ENCODE measurements at places on chromosomes 5 and 9. TPM values are rescaled to one million over a fixed set of nuclear protein-coding genes. Genes with fewer than 3 reads are reported as not detected.
A peak's percentile ranks its signal among the peaks of the same experiment; 100 is the strongest.

- no peaks in the 10 kb centered on the region for H3K36me3 ChIP-seq
- no peak for DNase-seq
- H3K27me3 ChIP-seq = no peaks in the 10 kb centered on the region
- no peaks in the 10 kb centered on the region for H3K4me1 ChIP-seq
- H3K4me3 ChIP-seq = no peak overlapping the region
Observed at GRCh38 chr9:137375321-137376058, 47.5 kb downstream of the EXD3 start.

DNA sequence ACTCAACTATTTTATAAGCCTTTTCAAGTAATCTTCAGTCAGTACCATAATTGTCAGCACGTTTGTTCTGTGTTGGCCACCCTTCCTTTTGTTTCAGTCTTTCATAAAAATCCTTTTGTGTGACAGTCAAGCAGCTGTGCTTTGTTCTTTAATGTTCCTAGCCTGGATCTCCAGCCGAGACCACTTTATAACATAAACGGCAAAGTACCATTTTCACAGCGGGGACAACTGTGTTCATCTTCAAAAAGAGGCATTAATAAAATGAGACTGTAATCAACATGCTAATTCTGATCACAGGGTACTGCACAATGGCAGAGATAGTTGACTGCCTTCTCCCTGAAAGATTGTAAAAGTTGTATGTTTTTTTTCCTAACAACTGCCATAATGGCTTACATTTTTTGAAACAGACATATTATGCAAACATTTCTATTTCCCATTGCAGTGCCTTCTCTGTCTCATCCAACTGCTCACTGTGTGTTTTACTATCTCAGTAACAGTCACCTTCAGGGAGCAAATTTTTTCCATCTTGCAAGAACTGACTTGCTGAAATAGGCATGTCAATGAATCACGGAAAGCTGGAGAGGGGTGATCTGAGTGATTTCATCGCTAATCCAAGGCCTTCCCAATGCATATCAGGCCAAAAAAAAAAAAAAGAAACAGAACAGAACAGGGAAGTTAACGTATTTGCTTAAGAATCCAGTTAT is 828.5 kb upstream of the DMAC1 start:
- H3K4me1 ChIP-seq = no peaks in the 10 kb centered on the region
- H3K36me3 ChIP-seq = no peaks in the 10 kb centered on the region
- H3K4me3 ChIP-seq = no peak overlapping the region
- no peak overlapping the region for H3K27ac ChIP-seq

DNA sequence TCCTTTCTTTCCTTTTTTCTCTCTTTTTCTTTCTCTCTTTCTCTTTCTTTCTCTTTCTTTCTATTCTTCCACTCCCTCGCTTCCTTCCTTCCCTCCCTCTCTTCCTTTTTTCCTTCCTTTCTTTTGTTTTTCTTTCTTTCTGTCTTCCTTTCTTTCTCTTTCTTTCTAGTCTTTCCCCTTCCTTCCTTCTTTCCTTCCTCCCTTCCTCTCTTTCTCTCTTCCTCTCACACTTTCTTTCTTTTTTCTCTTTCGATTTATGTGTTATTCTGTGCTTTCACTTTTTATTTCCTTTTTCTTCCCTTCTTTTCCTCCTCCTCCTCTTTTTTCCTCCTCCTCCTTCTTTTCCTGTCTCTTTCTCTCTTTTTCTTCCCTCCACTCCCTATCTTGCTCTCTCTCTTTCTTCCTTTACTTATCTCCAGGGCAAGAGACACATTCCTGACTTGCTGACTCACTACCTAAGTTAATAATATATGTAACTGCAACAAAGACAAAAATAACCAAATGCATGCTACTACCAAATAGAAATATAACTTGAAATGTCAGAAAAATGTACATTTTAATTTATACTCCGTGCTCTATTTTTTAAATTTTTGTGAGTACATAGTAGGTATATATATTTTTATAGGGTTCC is 445.5 kb downstream of the GABRG2 start:
- H3K36me3 ChIP-seq = no peaks in the 10 kb centered on the region
- H3K4me1 ChIP-seq = no peaks in the 10 kb centered on the region
- DNase-seq = no peak
- H3K27me3 ChIP-seq = no peaks in the 10 kb centered on the region

- DNase-seq = no peak
- H3K4me1 ChIP-seq = no peaks in the 10 kb centered on the region
- no peak overlapping the region for H3K27ac ChIP-seq
- H3K4me3 ChIP-seq = no peak overlapping the region
- H3K27me3 ChIP-seq = peaks cover 2% of the 10 kb centered on the region
Observed at GRCh38 chr5:122067390-122067789, 10.7 kb downstream of the LOX start.

DNA sequence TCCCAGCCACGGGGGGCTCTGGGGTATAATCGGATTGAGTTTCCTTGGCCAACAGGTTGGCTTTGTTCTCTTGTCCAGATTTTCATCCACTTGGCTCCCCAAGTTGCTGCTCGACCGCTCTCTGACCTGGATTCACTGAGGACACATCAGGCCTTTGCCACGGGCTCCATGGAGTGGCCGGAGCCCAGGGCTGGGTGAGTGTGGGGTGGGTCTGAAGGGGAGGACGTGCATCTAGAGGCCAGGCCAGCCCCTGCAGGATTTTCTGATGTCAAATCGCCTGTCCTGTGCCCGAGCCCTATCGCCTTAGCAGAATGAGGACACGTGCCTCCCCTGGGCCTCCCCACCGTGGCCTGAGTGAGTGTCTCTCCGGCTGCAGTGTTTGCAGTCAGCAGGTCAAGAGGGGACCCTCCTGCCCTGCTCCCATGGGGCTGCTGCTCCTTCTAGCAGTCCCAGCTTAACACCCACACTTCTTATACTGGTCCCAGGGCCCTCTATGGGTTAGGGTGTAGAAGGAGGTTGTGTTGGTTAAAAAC is 89.1 kb upstream of the BOD1 start:
- H3K4me1 ChIP-seq = no peaks in the 10 kb centered on the region
- H3K36me3 ChIP-seq = no peaks in the 10 kb centered on the region

- no peaks in the 10 kb centered on the region for H3K27me3 ChIP-seq
- peak overlapping the region; percentile 3 for H3K27ac ChIP-seq
- peaks cover 28% of the 10 kb centered on the region for H3K4me1 ChIP-seq
- peaks cover 8% of the 10 kb centered on the region for H3K36me3 ChIP-seq
Observed at GRCh38 chr5:16577677-16578076, 39.1 kb downstream of the RETREG1 start.

CER1 gene
- not detected for total RNA-seq

DNA sequence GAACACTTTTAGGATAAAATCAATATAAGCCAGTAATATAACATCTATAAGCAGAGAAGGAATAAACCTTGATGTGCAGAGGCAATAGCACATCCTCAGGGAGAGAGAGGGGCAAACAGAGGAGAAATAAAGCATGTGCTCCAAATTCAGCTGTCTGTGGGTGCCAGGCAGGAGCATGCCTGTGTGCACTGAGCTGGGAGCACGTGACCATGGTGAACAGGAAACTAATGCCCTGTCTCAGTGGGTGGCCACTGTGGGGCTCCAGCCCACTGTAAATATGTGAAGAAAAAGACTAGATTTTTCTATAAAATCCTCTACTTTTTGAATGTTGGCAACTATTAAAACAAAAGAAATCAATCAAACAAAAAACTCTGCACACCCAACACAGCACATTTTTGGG is 55.3 kb downstream of the FYB1 start:
- DNase-seq = peak; percentile 63
- no peaks in the 10 kb centered on the region for H3K27me3 ChIP-seq
- peak overlapping the region; percentile 74 for H3K4me3 ChIP-seq

PLPPR1 gene
- not detected for total RNA-seq

DNA sequence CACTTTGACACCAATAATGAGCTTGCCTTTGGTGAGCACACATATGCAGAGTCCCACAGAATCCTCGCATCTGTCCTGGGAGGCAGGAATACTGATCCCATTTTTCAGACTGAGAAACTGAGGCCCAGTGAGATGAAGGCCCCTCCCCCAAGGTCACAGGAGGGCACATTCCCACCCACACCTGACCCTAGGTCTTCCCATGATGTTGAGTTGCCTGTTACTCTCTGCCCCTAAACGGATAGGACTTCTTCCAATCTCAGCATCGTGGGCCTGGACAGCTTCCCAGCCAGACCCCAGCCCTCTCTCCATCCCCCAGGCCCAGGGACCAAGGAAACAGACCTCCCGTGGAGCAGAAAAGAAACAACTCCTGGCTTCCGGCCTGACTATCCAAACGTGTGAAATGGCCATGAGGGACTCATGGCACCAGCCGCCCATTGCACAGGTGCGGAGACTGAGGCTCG is 877 bp downstream of the SH3GLB2 start:
- H3K27ac ChIP-seq = no peak overlapping the region
- no peaks in the 10 kb centered on the region for H3K27me3 ChIP-seq
- peaks cover 16% of the 10 kb centered on the region for H3K4me1 ChIP-seq
- no peak for DNase-seq
- peak overlapping the region; percentile 84 for H3K4me3 ChIP-seq

DNA sequence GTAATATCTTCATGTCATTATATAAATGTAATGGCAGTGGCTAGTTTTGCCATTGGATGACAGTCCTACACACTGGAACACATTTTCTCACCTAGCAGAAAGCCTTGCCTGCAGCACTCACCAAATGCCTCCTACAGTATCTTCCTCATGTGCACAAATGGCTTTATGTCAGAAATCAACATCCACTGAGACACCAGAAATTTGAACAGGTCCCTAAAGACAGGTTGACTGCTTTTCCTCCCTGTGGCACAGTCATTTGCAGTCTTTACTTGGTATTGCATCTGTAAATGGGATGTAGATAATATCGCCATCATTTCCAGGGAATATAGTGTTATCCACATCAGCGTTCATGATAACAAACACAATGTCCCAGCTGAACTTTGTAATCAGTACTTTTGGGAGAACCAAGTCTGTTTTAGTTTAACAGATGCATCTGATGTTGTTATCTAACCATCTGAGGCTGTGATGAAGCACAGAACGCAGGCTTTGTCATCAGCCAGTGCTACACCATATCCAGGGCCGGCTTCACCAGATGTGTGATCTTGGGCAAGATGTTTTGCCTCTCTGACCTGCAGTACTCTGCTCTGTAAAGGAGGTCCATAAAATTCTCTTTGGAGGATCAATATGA is 83.9 kb upstream of the TAS2R1 start:
- H3K27ac ChIP-seq = no peak overlapping the region
- H3K27me3 ChIP-seq = peaks cover 7% of the 10 kb centered on the region
- DNase-seq = no peak
- H3K36me3 ChIP-seq = no peaks in the 10 kb centered on the region
- no peaks in the 10 kb centered on the region for H3K4me1 ChIP-seq

DNA sequence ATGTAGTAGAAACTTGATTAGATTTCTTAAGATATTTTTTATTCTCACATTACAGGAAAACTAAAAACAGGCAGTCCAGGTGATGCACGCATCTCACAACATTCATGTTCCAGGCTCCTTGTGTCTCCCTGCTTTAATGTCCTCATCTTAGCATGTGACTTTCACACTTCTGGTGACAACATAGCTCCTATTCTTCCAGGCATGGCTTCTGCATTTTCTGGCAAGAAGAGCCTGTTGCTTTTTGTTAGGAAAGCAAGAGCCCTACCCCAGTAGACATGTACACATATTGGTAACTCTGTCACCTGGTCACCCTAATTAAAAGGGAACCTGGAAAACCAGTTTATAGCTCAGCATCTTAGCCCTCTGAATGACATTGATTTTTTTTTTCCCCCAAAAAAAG is 92.5 kb downstream of the PPIC start:
- H3K4me1 ChIP-seq = peaks cover 4% of the 10 kb centered on the region
- no peak for DNase-seq
- no peak overlapping the region for H3K27ac ChIP-seq
- no peak overlapping the region for H3K4me3 ChIP-seq
- H3K27me3 ChIP-seq = peaks cover 4% of the 10 kb centered on the region

- no peaks in the 10 kb centered on the region for H3K4me1 ChIP-seq
- H3K27ac ChIP-seq = no peak overlapping the region
- peaks cover 5% of the 10 kb centered on the region for H3K27me3 ChIP-seq
- DNase-seq = no peak
- H3K36me3 ChIP-seq = no peaks in the 10 kb centered on the region
Observed at GRCh38 chr5:133410335-133410828, 202.0 kb downstream of the FSTL4 start.

DNA sequence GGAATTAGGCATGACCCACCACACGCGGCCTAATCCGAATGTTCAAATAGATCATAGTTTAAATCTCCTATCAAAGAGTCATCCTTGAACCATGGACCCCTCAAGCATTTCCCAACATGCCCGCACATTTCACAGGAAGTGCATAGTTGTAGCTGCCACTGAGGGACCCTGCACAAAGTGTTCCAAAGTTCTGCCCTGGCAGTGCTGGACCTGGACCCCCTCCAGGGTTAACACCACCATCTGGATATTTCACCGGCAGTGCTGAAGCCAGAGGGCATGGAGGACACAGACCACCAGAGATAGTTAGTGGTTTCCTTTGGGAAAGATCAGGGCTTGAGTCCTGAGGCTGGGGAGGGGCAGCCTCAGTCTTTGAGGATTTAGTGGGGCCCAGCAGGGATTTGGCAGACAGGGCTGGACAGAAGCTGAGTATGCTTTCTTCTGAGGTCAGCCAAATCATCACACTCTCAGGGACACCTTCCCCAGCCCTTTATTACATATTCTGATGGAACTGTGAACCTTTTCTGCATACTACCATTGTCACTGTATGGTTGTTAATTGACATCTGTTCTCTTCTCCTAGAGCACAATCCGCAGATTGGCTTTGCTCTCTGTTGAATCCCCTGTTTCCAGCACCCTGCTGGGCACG is 143.6 kb upstream of the EFNA5 start:
- H3K27me3 ChIP-seq = peaks cover 2% of the 10 kb centered on the region
- no peak for DNase-seq
- no peaks in the 10 kb centered on the region for H3K36me3 ChIP-seq
- no peak overlapping the region for H3K27ac ChIP-seq
- no peak overlapping the region for H3K4me3 ChIP-seq
- no peaks in the 10 kb centered on the region for H3K4me1 ChIP-seq

RXFP3 gene
- not detected for total RNA-seq

ANKRD55 gene
- 14.1 TPM for total RNA-seq

CA9 gene
- 0.52 TPM for total RNA-seq

DNA sequence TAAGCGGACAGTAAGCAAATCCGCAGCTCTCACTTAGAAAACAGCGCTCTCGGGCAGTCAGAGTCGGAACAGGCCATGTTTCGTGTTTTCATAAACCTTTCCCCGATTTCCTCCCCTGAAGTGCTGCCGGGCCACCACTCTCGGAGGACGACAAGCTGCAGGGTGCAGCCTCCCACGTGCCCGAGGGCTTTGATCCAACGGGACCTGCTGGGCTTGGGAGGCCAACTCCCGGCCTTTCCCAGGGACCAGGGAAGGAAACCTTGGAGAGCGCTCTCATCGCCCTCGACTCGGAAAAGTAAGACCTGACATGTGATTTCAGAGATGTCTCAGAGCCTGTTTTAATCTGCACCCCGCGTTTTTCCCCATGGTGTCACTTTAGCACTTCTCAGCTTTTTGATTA is 99.8 kb upstream of the CACNA1B start:
- H3K4me1 ChIP-seq = no peaks in the 10 kb centered on the region
- peaks cover 26% of the 10 kb centered on the region for H3K36me3 ChIP-seq
- no peak for DNase-seq
- no peak overlapping the region for H3K4me3 ChIP-seq
- no peaks in the 10 kb centered on the region for H3K27me3 ChIP-seq
- H3K27ac ChIP-seq = no peak overlapping the region

- DNase-seq = no peak
- peaks cover 2% of the 10 kb centered on the region for H3K27me3 ChIP-seq
- H3K4me3 ChIP-seq = no peak overlapping the region
- H3K27ac ChIP-seq = no peak overlapping the region
Observed at GRCh38 chr9:30722065-30722464, 1662.4 kb upstream of the ACO1 start.

Measured in activated naive CD4-positive, alpha-beta T cell treated with anti-CD3 and anti-CD28 coated beads for 36 hours (primary cell).